Tibial artery (tissue), 4 donors: ENCODE measurements at places on chromosomes 16 and 17.

DNA sequence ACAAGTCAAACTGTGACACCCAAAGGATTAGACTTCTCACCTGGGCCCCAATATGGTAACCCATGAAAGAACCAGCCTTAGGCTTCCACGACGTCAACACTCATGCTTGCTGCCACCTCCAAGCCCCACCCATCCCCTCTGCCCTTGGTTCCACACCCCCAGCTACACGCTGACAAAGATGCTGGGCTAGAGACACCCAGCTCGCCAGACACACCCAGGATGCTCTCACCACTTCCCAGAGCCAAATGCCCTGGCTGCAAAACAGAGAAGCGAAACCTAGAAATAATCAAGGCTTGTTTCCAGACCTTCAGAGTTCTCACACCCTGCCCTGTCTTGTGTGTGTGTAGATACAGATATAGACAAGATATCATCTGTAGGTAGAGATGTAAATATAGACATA, 26.0 kb upstream of the ADCY9 start:
- no peak overlapping the region for H3K4me3 ChIP-seq
- DNase-seq: no peak
- H3K27ac ChIP-seq: no peak overlapping the region
- no peaks in the 10 kb centered on the region for H3K36me3 ChIP-seq

- no peaks in the 10 kb centered on the region for H3K36me3 ChIP-seq
- no peak overlapping the region for H3K27ac ChIP-seq
- H3K27me3 ChIP-seq: no peaks in the 10 kb centered on the region
- H3K4me1 ChIP-seq: no peaks in the 10 kb centered on the region
- no peak overlapping the region for H3K4me3 ChIP-seq
- no peak for DNase-seq
These were observed 7.2 kb upstream of the METTL9 start for GRCh38 chr16:21592191-21592590.

DNA sequence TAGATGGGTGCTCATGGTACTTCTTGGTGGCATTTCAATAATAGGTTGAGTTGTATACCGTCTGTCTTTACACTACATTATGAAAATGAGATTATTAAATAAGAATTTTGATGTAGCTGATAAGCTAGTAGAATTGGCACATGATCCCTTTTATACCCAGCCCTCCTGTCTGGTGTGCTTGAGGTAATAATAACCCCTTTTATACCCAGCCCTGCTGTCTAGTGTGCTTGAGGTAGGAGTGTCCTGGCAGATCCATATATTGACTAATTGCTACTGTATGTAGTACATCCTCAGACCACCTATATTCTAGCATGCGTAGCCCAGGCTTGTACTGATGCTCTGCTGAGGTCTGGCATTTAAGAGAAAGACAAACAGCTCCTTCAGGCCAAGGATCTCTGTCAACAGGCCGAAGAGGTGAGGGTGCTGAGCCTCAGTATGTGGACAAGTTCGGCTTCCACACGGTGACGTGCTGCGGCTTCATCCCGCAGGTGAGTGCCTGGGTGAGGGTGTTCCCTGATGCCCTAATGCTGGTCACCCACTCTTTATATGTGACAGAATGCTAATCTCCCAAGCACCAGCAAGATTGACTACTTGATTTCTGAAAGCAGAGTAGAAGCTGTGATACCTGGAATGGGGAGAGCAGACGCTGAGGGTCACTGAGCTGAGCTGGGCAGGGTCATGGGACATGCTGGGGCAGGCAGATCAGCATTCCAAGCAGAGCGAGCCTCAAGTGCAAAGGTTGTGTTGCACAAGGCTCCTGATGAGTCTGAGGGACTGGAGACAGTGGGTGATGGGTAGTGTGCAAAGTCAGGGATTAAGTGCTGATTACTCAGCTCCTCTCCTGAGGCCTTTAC, 5.7 kb downstream of the FN3K start:
- H3K4me3 ChIP-seq: no peak overlapping the region
- no peak overlapping the region for H3K27ac ChIP-seq
- DNase-seq: no peak
- H3K4me1 ChIP-seq: no peaks in the 10 kb centered on the region
- H3K36me3 ChIP-seq: peaks cover 58% of the 10 kb centered on the region

- H3K4me1 ChIP-seq: no peaks in the 10 kb centered on the region
- no peak for DNase-seq
- H3K36me3 ChIP-seq: no peaks in the 10 kb centered on the region
These were observed 2.5 kb upstream of the SLC13A2 start for GRCh38 chr17:28470914-28471366.

DNA sequence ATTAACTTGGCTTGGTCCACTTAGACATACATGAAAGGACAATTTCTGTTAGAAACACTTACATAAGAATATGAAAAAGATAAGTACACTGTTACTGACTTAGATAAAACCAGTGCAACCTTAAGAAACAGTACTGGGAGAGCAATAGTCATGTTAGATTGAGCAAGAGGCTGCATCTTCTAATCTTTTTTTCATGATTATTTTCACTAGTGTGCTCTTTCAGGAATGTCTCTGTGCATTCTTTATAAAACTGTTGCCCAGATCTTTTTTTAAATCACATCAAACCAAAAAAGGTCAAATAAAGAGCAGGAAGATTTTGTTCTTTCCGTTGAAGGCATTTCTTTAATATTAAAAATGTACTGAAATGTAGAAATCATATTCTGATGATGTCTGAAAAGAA, 100.7 kb upstream of the AXIN2 start:
- no peaks in the 10 kb centered on the region for H3K27me3 ChIP-seq
- H3K36me3 ChIP-seq: no peaks in the 10 kb centered on the region
- H3K27ac ChIP-seq: no peak overlapping the region

DNA sequence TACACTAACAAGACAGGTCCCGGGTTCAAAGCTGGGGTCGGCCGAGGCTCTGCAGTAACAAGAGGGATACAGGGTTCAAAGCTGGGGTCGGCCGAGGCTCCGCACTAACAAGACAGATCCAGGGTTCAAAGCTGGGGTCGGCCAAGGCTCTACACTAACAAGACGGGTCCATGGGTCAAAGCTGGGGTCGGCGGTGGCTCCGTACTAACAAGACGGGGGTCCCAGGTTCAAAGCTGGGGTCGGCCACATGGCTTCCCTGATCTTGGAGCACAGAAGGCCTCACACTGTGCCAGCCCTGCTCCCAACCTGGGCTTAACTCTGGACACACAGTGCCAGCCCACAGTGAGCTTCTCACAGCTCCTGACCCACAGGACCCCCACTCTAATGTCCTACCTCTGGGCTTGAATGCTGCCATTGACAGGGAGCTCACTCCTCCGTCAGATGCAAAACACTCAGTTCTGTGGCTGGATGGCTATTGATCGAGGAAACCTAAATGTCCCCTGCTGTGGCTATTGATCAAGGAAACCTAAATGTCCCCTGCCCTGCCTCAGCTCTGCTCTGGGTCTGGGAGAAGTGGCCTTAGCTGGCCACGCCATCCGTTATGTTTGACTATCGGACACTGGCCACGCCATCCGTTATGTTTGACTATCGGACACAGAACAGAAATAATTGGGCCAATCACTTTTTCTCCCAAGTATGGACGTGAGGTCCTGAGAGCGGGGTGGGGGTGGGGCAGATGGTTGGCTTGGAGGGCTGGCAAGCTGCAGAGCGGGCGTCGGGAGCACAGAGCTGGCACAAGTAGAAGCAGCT, 54.6 kb upstream of the DOC2B start:
- H3K4me3 ChIP-seq: no peak overlapping the region
- no peak overlapping the region for H3K27ac ChIP-seq
- H3K4me1 ChIP-seq: no peaks in the 10 kb centered on the region
- H3K36me3 ChIP-seq: no peaks in the 10 kb centered on the region

GRCh38 chr16:24759006-24759405, 29.6 kb downstream of the TNRC6A start:
- DNase-seq: no peak
- no peak overlapping the region for H3K4me3 ChIP-seq
- H3K4me1 ChIP-seq: no peaks in the 10 kb centered on the region

GRCh38 chr17:73291260-73291801, 20.5 kb downstream of the CDC42EP4 start:
- peak overlapping the region; percentile 94 for H3K27ac ChIP-seq
- no peaks in the 10 kb centered on the region for H3K27me3 ChIP-seq
- H3K36me3 ChIP-seq: no peaks in the 10 kb centered on the region
- no peak overlapping the region for H3K4me3 ChIP-seq
- H3K4me1 ChIP-seq: peaks cover 73% of the 10 kb centered on the region
- DNase-seq: peak; percentile 91

- no peak overlapping the region for H3K27ac ChIP-seq
- no peak for DNase-seq
- H3K4me3 ChIP-seq: no peak overlapping the region
- H3K27me3 ChIP-seq: peaks cover 22% of the 10 kb centered on the region
These were observed 2.7 kb downstream of the MPO start for GRCh38 chr17:58277802-58278595.

- no peak for DNase-seq
- H3K4me1 ChIP-seq: no peaks in the 10 kb centered on the region
These were observed 38.1 kb upstream of the SSTR5 start for GRCh38 chr16:1034230-1035065.

DNA sequence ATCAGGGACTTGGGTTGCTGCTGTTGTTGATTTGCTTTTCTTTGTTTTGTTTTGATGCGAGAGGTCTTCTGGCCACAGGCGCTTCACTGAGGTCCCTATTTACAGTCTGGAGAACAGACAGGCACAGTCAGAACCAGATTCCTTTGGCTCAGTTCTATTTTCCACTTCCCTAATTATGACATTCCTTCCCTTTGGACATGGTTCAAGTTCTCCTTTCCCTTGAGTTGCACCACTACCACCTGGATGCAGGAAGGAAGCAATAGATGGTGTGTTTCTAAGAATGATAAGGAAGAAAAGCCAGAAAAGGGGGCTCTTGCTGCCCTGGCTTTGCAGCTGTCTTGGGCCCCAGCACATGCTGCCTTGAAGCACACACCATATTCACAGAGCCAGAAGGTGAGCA, 160.6 kb downstream of the MAF start:
- H3K4me1 ChIP-seq: no peaks in the 10 kb centered on the region
- no peak overlapping the region for H3K27ac ChIP-seq
- H3K36me3 ChIP-seq: no peaks in the 10 kb centered on the region
- no peak for DNase-seq
- H3K4me3 ChIP-seq: no peak overlapping the region

DNA sequence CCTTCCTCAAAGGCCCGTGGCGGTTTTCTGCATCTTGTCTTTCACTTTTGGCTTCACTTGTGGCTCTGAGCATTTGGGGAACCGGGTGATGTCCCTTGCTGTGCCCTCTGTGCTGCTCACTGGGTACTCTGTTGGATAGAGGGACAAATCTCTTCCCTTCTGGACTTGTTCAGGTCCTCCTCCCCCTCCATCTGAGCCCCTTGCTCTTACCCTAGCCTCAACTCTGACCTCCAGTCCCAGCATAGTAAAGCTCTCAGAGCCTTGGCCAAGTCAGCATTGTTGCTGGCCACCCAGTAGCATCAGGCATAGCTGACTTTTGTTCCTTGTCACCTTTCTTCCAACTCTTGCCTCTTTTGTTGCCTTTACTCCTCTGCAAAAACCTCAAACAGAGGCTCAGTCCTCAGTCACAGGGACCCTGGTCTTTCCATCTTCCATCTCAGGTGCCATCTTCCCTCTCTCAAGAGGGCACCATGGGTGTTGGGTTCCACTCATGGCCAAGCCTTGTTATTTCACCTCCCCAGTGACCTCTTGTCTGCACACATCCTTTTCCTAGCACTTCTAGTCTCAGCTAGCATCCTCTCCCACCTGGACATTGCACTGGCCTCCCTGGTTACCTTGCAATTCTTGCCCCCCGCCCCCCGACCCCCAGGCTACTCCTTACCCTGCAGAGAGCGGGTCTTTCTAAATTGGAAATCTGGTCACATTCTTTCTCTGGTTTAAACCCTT, 393 bp upstream of the PSMB10 start:
- no peak for DNase-seq
- H3K4me1 ChIP-seq: no peaks in the 10 kb centered on the region
- H3K27me3 ChIP-seq: no peaks in the 10 kb centered on the region
- peaks cover 37% of the 10 kb centered on the region for H3K36me3 ChIP-seq

DNA sequence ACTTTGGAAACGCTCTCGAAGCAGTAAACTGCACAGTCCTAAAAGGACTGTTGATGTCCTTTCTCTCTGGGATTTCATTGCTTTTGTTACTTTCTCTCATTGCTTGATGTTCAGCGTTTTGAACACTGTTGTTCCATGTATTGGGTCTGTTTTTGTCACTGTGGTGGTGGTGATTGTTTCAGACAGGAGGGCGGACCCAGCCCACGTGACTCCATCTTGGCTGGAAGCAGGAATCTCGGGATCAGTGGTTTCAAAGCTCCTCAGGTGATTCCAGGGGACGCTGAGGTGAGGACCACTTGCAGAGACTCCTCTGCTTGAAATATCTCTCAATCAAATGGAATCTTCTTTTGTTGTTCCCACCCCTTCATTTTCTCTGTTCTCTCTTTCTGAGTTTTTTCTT, 18.3 kb downstream of the C16orf54 start:
- no peak overlapping the region for H3K4me3 ChIP-seq
- DNase-seq: no peak
- no peaks in the 10 kb centered on the region for H3K4me1 ChIP-seq
- H3K27me3 ChIP-seq: peaks cover 20% of the 10 kb centered on the region
- no peaks in the 10 kb centered on the region for H3K36me3 ChIP-seq
